IPS DF 19.7 (cell line): ENCODE measurements at places on chromosomes 5 and 9.

- no peak for DNase-seq
These were observed 324.4 kb upstream of the ARRDC3 start for GRCh38 chr5:91707521-91707841.

DNA sequence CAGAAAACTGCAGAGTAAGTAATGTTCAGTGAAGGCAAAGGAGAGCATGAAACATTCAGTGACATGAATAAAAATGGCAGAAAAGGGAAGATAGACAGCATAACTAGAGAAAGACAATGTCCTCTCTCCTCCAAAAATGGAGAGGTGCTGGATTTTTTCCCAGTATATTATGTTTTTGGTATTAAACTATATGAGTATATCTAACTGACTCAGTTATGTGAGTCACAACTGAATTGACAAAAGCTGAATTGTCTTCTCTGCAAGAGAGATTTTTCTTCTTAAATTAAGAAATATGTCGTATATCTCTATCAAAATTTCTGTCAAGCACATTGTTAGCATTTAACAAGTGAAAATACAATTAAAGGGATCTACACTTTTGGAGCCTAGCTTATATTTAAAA lies 375.1 kb downstream of the CHSY3 start:
- DNase-seq: no peak

GRCh38 chr9:109369285-109369684 lies 48.4 kb upstream of the EPB41L4B start:
- DNase-seq: no peak

GRCh38 chr9:18330401-18331309 lies 143.3 kb upstream of the ADAMTSL1 start:
- DNase-seq: no peak

- no peak for DNase-seq
These were observed 19.3 kb upstream of the ISCA1 start for GRCh38 chr9:86301686-86302085.

DNA sequence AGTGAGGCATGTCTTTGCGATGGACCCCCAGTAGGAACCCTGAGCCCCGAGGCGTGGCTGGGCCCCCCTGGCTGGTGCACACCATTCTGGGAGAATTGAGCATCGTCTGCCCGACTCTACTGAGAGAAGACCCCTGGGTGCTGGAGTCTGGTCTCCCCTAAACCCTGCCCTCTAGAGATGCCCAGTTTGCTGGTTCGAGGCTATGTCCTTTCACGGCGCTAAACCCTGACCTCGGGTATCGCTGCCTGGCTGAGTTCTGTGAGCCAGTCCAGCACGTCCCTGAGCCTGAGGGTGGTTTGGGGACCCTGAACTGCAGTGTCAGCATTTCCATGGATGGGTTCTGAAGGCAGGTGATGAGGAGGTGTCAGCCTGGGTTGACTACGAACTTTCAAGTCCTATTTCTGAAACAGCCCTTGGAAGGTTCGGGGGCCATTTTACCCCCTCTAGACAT lies 128.8 kb downstream of the RXRA start:
- DNase-seq: no peak

DNA sequence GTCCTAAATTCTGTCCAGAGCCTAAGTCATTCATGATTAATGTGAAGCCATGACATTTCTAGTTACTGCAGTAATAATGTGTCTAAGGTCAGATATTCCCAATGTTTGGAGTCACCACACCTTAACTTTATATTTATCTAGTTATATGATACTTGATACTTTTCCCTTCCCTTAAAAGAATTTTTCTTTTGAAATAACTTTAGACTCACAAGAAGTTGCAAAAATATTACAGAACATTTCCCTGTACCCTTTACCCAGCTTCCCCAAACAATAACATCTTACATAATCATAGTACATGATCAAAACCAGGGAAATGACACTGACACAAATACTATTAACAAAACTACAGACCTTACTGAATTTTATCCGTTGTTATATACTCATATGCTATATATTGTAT lies 150.0 kb upstream of the GNA14 start:
- no peak for DNase-seq

DNA sequence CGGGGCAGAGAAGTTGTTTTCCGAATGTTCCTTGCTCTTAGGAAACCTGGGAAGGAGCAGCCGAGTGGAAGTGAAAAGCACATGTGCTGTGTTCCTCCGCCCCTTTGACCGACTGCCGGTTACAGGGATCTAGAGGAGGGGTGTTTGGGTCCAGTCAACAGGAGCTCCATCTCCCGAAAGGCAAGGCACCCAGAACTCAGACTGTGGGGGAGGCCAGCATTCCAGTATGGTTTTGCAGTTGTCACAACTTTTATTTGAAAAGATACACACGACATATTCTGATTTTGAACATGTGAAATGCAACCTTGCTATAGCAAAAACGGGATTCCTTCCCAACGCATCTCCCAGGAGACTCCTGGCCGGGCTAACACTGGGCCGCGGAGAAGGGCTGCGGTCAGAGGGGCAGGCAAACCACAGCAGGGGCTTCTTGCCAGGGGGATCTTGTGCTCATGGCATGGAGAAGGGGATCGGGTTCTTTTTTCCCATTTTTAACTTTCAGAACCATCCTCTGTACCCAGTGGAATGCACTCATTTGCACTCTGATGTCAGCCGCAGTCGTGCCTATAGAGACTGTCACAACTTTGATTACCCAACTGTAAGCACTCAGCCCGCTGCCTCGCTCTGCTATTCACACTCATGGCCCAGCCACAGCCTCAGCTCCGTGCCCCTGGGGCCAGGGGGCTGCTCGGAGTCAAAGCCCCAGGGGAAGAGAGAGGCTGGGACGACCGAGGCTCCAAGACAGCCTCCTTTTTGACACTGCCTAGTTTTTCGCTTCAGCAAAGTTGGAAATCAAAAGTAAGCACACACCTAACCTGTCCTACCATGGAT lies 3.9 kb downstream of the QRFP start:
- no peak for DNase-seq

GRCh38 chr5:132260714-132261551 lies 3.4 kb downstream of the PDLIM4 start:
- DNase-seq: no peak

DNA sequence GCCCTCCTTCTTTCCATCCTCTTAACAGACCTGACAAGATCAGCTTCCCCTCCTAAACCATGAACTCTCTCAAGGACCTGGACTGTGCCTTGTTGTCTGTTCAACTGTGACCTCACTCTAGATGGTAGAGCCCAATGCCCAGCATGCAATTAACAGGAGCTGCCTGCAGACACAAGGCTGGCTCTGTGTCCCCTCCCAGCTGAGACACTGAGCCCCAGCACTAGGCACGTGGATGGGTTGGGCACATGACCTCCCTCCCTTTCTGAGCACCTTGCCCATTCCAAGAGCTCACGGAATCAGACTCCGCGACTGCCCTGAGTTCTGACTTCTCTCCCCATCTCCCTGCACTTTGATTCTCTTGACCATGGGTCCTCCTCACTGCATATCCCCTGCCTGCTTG lies 93.5 kb upstream of the LRRTM2 start:
- DNase-seq: no peak

DNA sequence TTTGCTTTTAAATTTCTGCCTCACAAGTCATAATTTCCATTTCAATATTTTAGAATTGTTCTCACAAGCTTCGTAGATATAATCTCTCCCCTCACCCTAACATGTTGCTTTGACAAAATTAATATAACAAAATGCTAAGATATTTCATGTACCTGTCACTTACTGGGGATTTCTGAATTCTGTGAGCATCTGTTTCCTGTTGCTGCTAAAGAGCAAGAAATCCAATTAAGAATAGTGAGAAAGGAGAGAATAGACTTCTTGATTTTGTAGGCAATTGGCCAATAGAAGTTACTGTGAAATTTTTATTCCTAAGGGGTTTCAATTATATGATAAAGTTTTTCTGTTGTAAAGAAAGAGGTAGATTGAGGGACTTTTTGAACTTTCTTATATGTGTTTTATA lies 796.5 kb upstream of the ARRDC3 start:
- DNase-seq: no peak

GRCh38 chr5:161152415-161152940 lies 300.5 kb upstream of the ATP10B start:
- DNase-seq: no peak

DNA sequence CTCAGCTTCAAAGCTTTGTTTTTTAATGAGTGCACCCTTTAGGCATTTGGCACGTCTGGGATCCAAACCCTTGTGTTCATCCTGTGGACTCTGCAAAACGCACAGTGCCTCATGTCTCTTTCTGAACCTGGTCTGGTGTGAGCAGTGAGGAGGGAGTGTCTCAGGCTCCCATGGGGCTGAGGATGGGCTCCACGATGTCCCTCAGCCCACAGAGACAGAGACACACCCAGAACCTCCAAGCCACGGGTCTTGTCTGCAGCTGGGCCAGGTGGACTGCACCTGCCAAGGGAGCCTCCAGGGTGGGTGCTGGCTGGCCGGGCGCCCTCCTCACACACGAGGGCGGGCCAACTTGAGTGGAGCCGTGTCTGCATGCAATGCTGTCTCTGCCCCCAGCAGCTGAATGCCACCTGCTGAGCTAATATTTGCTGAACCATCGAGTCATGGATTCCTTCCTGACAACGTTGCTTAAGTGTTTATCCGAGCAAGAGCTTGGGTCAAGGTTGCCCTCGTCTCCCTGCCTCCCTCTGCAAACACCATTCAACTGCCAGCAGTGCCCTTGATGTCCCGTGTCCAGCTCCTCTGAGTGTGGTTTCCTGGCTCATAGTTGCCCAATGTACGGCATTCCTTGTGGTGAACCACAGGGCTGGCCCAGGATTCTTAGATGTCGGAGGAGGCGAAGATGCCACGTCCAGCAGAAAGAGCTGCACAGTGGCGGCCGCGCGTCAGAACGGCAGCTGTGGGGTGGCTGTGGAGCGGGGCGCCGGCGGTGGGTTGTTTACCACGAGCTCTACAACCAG lies 31.4 kb upstream of the LPCAT1 start:
- no peak for DNase-seq

- DNase-seq: no peak
These were observed 330.1 kb downstream of the ADAMTS6 start for GRCh38 chr5:65151614-65152013.

DNA sequence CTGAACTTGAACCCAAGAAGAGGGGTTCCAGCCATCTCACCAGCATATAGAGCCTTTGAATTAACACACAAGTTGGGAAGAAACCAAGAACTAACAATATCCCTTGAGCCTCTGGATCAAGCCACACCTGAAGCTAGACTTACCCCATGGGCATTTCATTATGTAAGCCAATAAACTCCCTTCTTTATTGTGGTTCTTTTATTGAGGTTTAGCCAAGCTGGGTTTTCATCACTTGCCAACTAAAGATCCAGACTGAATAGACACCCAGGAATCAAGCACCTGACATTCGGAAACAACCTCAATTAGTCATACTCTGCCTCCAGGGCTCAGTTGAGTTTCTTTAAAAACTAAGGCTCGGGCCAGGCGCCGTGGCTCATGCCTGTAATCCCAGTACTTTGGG lies 226.7 kb downstream of the AGTPBP1 start:
- no peak for DNase-seq

GRCh38 chr5:57677235-57677634 lies 194.6 kb upstream of the ACTBL2 start:
- DNase-seq: no peak

DNA sequence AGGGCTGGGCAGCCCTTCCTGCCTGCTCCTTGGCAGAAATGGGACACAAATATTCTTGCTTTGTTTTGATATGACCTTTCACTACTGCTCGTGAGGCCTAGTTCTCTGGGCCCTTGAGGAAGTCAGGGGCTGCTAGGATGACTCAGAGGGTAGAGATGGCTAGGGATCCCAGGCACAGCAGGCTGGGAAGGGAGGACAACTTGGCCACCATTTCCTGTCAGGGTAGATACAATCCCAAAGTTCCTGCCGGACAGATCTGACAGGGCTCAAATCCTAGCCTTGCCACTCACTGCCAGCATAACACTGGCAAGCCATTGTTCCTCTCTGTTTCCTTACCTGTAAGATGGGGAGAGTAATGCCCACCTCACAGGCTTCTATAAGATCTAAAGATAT lies 31.7 kb upstream of the MEIKIN start:
- DNase-seq: no peak

GRCh38 chr5:33223563-33224284 lies 217.0 kb upstream of the TARS1 start:
- no peak for DNase-seq

DNA sequence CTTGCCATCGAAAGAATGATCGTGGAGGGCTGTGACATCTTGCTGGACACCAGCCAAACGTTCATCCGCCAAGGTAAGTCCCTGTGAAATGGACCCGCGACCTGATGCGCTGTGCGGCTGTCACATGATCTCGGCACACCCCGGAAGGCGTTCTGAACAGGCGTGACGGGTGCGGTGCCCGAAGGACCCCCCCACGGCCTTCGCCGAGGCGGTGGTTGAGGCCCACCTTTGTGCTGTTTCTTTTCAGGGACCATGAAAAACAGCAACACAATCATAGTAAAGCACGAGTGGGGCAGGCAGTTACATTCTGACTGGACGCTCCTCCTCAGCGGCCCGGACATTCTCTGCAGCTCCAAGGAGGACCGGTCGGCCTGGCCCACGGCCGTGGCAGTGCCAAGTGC lies 126.7 kb downstream of the RASGRF2 start:
- no peak for DNase-seq
